ENCODE measurements at places on chromosomes 11 and 22. TPM values are rescaled to one million over a fixed set of nuclear protein-coding genes. Genes with fewer than 3 reads are reported as not detected.

LINC01488 gene
- not detected for total RNA-seq

GGTLC2 gene
- total RNA-seq = not detected

C11orf91 gene
- not detected for total RNA-seq

MIOX gene
- total RNA-seq = not detected

GRAP2 gene
- not detected for total RNA-seq

CSF2RB gene
- not detected for total RNA-seq

PTPRJ gene
- total RNA-seq = 6.4 TPM

HEPHL1 gene
- total RNA-seq = not detected

TALDO1 gene
- 157 TPM for total RNA-seq

TEX12 gene
- not detected for total RNA-seq

JAML gene
- total RNA-seq = not detected

SCT gene
- not detected for total RNA-seq

RIMBP3C gene
- total RNA-seq = 0.15 TPM

F2 gene
- not detected for total RNA-seq

EXPH5 gene
- 0.59 TPM for total RNA-seq

POGLUT3 gene
- 33.0 TPM for total RNA-seq

FDX1 gene
- total RNA-seq = 16.9 TPM
